Heart left ventricle (tissue), 16 donors: ENCODE measurements at places on chromosomes 6 and 20. TPM values are rescaled to one million over a fixed set of nuclear protein-coding genes. Genes with fewer than 3 reads are reported as not detected.

PRL gene
- not detected for polyA plus RNA-seq

DNA sequence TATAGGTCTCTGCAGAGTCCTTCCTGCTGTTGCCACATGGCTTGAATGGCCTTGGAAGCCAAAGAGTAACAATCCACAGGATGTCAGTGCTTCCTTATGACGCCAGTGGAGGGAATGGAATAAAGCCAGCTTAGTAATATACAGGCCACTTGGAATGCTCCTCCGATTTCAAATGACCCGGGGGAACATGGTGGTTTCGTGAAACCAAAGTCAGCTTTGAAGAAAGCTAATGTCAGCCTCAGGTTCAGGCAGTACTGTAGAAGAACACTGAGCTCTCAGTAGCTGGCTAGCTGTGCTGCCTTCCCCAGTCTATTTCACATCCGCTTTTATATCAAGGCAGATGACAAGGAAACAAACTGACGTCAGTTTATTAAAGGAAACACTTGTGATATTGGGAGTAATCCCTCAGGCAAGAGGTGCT, 189.1 kb downstream of the DTNBP1 start:
- no peak overlapping the region for H3K4me3 ChIP-seq
- no peaks in the 10 kb centered on the region for H3K27me3 ChIP-seq
- H3K27ac ChIP-seq: peak overlapping the region; percentile 63
- peaks cover 52% of the 10 kb centered on the region for H3K4me1 ChIP-seq
- peaks cover 9% of the 10 kb centered on the region for H3K36me3 ChIP-seq
- DNase-seq: no peak

GRCh38 chr6:13488015-13488895, 855 bp upstream of the GFOD1 start:
- DNase-seq: peak; percentile 77
- no peaks in the 10 kb centered on the region for H3K27me3 ChIP-seq
- H3K27ac ChIP-seq: peak overlapping the region; percentile 72
- H3K4me1 ChIP-seq: peaks cover 33% of the 10 kb centered on the region
- peak overlapping the region; percentile 88 for H3K4me3 ChIP-seq
- H3K36me3 ChIP-seq: no peaks in the 10 kb centered on the region

DNA sequence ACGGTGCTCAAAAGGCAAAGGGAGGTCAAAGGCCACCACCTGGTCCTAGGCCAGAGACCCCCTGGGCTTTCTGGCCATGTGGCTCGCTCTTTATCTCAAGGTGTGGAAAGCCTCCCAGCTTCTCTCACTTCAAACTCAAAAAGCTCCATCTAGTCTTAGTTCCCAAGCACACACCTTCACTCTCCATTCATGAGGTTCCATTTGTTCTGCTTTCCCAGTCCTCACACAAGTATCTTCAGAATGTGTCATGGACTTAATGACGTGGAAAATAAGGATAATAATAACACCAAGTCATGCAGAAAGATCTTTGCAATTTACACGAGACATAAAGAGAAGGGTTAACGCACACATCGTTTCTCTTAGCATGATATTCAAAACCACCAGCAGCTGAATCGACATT, 219.3 kb downstream of the GMDS start:
- no peaks in the 10 kb centered on the region for H3K27me3 ChIP-seq
- no peak for DNase-seq
- H3K36me3 ChIP-seq: no peaks in the 10 kb centered on the region
- H3K4me3 ChIP-seq: no peak overlapping the region

GRCh38 chr20:63712191-63712590, 4.4 kb downstream of the ZGPAT start:
- H3K27ac ChIP-seq: no peak overlapping the region
- H3K36me3 ChIP-seq: peaks cover 46% of the 10 kb centered on the region
- DNase-seq: no peak
- H3K4me3 ChIP-seq: no peak overlapping the region

DNA sequence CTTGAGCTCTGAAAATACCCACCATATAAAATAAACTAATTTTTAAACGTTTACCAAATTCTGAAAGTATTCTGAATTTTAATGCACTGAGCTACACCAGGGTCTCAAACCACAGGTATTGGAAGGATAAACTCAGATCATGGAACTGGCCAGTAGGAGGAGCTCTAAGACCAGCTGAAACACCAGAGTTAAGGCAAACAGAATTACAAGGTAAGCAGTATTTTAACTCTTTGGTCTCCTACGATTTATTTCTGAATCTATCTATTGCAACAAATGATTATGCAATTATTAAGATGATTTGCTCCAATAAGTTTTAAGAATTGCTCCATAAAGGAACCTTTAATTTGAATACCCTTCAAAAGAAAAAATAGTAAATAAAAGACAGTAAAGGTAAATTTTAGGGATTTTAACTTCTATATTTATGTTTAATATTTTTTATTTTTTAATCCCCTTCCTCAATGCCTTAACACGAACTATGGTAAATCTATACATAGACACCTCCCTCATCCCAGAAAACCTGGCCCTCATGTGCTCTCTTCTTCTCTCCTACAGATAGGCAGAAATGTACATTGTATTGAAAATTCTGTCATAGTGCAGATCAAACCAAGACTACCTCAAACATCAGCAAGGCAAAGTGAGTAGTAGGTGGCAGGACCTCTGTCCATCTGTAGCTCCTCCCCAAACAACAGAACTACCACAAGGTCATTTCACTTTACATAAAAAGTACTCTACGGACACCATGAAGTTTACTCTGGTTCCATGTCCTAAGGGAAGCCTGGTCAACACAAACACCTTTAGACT, 58.4 kb downstream of the SMLR1 start:
- no peak overlapping the region for H3K27ac ChIP-seq
- no peaks in the 10 kb centered on the region for H3K27me3 ChIP-seq
- no peaks in the 10 kb centered on the region for H3K4me1 ChIP-seq
- H3K36me3 ChIP-seq: peaks cover 62% of the 10 kb centered on the region
- DNase-seq: peak; percentile 57

GRCh38 chr20:43541214-43541613, 17.6 kb upstream of the SGK2 start:
- H3K27me3 ChIP-seq: no peaks in the 10 kb centered on the region
- no peak overlapping the region for H3K27ac ChIP-seq
- no peak overlapping the region for H3K4me3 ChIP-seq
- no peak for DNase-seq
- H3K36me3 ChIP-seq: peaks cover 8% of the 10 kb centered on the region

DNA sequence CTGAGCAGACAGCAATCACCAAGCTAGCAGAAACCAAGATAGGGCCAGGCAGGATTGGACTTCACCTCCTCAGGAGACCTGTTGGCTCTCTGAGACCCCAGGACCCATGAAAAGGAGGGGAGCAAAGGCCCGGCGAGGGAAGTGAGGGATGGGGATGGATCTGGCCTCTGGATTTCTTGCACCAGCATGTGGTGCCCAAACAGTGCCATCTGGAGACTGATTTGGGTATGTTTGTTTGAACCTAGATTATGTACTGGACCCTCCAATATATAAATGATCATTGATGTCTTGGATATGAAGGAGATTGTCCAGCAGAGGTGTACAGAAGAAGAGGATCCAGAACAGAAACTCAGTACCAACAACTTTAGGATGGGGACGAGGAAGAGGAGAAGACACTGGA, 83.4 kb upstream of the LY86 start:
- H3K27ac ChIP-seq: no peak overlapping the region
- DNase-seq: no peak
